ENCODE measurements at places on chromosomes 11 and 22.

GRCh38 chr11:116500026-116500946, 272.5 kb downstream of the BUD13 start:
- no peak for DNase-seq

GRCh38 chr11:2704356-2704755, 4.6 kb upstream of the KCNQ1OT1 start:
- no peak for DNase-seq

GRCh38 chr11:46238078-46238966, 39.1 kb upstream of the CREB3L1 start:
- peak; percentile 71 for DNase-seq

DNA sequence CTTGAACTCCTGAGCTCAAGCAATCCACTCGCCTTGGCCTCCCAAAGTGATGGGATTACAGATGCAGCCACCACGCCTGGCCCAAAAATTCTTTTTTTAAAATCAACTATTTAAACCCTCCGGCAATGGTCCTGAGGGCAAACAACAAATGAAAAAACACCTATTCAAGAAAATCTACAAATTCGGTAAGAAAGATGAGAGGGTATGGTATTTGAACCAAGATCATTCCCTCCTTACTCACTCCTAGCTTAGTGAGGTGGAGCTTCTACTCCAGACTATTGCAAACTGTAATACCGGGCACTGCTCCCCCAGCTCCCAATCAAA, 2.1 kb downstream of the NF2 start:
- DNase-seq: no peak

GRCh38 chr11:64990222-64990923, 6.4 kb downstream of the BATF2 start:
- DNase-seq: no peak

GRCh38 chr11:71163371-71163770, 89.0 kb downstream of the SHANK2 start:
- no peak for DNase-seq

GRCh38 chr11:69409812-69410645, 71.4 kb upstream of the LINC01488 start:
- DNase-seq: no peak

DNA sequence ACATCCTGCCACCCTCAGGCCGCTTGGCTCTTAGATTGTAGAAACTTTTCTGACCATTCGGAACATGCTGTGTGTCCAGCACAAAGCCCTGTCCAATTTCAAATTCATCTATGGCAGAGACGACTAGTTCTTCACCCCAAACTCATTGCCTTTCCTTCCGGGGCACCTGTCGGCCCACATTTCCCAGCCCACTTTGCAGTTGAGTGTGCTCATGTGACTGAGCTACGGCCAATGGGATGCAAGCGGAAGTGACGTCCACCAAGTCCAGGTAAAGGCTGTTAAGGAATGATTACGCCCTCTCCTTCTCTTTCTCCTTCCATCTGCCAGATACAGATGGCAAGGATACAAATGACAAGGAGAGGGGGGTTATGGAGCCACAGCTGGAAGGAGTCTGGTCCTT, 32.5 kb downstream of the SYT13 start:
- DNase-seq: no peak

DNA sequence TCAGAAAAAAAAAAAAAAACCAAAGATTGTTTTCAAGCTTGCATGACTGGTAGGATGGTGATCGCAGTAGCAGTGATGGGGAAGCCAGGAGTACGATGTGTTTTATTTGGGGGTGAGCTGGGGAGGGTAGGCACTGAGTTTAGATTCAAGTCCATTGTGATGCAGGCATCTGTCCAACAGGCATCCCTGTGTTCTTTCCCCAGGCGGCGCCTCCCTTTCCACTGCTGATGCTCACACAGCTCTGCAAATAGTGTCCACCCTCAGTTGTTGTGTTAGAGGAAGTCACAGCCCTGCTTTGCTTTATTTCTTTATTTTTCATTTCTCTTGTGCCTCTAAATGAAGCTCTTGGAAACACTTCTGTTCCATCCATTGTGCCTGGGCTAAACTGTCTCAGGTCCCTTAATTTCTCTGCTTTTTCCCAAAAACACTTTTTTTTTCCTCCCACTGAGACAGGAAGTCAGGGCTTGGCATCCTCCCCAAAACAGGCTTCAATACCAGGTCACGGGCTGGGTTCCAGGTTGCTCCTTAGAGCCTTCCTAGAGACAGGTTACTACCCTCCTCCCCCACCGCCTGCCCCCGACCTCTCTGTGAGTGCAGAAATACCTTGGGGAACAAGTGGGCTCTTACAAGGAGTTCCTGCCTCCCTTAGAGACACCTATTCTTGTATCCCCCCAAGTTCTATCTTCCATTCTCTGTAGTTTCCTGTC, 38.6 kb upstream of the HSPA8 start:
- no peak for DNase-seq

DNA sequence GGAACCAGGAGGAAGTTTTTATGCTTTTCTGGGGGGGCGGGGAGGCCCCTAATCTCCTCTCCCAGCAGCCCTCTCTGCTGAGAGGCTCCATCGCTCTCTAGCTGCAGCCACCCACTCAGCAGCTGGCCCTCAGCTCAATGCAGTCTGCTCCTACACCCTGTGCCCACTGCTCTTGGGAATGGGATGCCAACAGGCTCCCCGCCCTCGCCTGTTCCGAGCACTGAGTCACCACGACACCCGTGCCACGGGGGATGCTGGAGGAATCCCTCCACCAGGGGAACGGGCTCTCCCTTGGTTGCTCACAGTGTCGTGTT, 23.5 kb upstream of the SUSD2 start:
- DNase-seq: no peak

GRCh38 chr11:67045314-67045713, 11.3 kb upstream of the RHOD start:
- DNase-seq: no peak

GRCh38 chr11:47259232-47259977, 1.6 kb downstream of the NR1H3 start:
- DNase-seq: peak; percentile 62

DNA sequence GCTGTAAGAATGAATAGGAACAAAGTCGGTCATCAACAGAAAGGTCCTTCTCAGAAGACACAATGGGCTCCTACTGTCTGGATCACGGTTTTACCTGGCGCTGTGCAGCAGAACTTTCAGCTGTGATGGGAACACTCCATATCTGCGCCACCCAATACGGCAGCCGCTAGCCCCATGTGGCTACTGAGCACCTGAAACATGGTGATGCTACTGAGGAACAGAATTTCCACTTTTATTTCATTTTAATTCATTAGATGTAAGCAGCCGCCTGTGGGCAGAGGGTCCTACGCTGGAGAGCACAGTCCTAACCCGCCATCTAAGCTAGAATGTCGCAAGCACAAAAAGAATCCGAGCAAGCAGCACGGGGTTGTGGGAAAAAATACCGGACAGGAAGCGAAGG, 2.7 kb downstream of the SULT4A1 start:
- no peak for DNase-seq

GRCh38 chr22:48785792-48786678, 1041.6 kb downstream of the BRD1 start:
- peak; percentile 55 for DNase-seq

DNA sequence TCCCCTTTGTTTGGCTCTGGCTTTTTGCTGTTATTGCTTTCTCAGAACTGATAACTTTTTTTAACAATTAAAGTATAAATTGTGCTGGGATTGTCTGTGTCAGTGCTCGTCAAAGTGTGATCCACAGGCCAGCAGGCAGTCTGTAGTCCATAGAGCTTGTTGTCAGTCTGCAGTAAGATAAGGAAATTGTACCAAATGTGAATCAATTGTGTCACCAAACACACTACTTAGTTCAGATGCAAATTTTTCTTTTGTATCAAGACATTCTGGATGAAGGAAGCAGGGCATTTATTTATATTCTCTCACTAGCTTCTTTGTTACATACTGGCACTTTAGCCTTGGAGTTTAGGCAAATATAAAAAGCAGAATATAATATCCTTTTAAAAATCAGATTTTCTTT, 121.0 kb downstream of the WNT11 start:
- no peak for DNase-seq

DNA sequence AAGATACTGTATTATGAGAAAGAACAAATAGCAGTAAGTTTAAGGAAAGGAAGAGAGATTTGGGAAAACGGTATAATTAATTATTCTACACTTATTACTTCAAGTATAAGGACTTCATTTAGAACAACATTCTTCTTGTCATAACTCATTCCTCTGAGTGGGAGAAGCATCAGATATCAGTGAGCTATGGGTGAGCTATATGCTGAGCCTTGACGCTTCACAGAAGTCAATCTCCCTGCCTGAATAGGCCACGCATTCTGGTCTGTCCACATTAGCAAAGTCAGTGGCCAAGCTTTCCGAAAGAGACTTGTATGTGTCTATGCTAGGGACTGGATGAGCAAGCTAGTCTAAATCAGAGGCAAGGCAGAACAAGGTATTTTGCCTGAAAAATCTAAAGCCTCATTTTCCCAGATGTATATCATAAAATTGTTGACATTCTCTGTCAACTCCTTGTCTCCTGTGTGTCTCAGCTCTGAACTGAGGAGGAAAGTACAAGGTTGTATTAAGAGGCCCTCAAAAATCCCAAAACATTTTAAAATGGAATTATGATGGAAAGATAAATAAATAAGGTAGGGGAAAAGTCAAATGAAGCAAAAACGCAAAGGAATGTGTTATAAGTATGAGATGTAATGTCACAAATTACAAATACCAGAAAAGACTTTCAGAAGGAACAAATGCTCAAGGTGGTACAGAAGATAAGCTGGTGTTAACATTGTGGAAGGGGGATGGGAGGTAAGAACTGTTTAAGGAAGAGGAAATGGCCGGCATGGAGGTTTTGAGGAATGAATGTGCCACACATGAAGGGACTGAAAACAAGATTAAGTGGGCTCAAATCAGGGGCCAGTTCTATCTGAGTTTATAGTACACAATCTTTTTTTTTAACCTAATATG, 1.4 kb downstream of the OR52N2 start:
- DNase-seq: no peak

DNA sequence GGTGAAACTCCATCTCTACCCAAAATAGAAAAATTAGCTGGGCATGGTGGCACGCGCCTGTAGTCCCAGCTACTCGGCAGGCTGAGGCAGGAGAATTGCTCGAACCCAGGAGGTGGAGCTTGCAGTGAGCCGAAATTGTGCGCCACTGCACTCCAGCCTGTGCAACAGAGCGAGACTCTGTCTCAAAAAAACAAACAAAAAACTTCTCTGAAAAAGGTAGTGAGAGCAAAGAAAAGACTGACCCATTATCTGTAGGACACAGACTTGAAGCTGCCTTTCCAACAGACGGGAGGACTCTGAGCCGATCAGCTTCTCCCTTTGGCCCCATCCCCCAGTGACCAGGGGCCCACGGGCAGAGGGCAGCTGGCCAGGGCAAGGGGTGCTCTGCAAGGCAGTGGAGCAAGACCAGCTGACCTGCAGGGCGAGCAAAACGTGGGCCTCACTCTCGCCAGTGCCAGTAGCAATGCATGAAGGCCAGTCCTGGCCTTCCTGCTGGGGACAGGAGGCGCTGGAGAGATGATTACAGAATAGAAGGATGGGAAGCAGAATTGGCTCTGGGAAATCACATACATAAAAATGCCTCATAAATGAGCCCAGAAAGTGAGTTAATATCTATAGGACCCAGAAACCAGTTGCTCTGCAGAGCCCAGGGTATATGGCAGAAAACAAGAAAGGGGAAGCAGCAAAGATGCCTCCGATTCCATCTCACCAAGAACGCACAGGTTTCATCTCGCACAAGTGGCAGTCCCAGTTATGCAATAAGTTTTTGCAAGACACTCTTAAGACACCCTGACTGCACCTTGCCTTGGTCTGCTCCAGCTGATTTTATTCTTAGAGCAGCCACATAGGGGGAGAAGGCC, 2.8 kb downstream of the EHD1 start:
- no peak for DNase-seq

- no peak for DNase-seq
Measured at GRCh38 chr22:25153961-25154666, 45.5 kb upstream of the CRYBB3 start.

GRCh38 chr11:83449338-83449913, 163.3 kb upstream of the CCDC90B start:
- DNase-seq: no peak

DNA sequence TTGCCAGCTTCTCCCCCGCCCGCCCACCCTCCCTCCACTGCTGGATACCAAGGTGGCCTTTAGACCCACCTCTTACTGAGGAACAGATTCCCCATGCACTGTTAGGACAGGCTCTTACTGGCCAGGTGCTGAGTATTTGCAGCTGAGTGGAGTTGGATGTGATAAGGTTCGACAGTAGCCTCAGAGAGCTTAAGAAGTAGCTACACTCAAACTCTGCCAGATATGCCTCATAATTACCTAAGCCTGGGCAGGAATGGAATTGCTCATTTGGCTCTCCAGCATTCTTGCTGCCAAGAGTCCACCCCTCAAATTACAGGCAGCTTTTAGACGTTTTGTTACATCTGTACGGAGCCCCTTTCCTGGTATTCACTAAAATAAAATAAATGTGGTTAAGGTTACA, 9.6 kb downstream of the FAM181B start:
- DNase-seq: no peak

GRCh38 chr11:27545946-27546345, 39.4 kb upstream of the LIN7C start:
- DNase-seq: no peak

DNA sequence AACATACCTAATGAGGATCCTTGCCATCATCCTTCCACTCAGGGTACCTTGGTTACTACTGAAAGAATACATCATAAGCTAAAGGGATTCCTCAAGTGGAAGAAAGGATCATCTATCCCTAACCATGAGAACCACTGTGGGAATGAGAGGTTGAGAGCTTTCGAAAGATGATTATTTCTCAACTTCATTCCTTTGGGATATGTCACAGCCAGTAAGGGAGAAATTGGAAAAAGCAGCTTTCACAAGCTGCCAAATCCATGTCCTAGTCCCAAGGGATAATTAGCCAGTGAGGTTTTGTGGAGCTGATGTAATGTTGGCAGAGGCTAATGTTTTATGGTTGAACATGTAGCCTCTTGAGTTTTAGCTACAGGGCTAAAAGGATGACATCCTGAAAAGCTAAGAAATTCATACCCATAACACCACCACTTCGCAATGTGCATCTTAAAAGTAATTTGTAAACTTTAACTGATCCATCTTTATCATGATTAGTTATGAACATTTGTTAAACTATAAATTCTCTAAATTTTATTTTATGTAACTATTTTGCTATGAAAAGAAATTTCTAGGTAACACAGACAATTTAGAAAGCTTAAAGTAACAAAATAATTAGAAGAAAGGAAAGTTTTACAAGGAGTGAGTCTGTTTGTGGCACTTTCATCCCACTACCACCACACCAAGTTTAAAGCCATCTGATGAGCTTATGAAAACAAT, 123.9 kb downstream of the MRTFA start:
- DNase-seq: no peak

GRCh38 chr11:96204366-96204659, 138.7 kb downstream of the MAML2 start:
- no peak for DNase-seq

All from natural killer cell treated with Interleukin-12 subunit alpha and Interleukin-12 subunit beta and Interleukin-15 and Interleukin-18, amount 100 ng/mL, for 72 hours (primary cell).